ENCODE measurements at places on chromosomes 5 and 9.
A peak's percentile ranks its signal among the peaks of the same experiment; 100 is the strongest.

DNA sequence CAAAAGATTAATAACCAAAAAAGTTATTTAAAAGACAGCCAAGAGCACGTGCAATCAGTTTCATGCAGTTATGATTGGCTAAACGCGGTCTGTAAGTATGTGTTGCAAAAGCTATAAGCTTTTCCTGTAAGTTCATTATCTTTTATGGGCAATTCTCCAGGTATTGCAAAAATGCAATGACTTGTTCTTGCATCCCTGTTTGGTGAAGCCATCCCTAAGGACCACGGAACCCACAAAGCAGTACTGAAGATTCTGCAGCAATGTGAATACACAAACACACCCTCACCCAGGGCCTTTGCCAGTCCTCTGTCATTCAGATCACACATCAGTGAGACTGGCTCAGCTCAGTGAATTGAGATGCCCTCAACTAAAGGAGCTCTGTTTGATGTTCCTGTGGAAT lies 11.4 kb downstream of the GCNT4 start:
- no peak for DNase-seq

GRCh38 chr5:35736280-35736679 lies 118.6 kb downstream of the SPEF2 start:
- DNase-seq = no peak

DNA sequence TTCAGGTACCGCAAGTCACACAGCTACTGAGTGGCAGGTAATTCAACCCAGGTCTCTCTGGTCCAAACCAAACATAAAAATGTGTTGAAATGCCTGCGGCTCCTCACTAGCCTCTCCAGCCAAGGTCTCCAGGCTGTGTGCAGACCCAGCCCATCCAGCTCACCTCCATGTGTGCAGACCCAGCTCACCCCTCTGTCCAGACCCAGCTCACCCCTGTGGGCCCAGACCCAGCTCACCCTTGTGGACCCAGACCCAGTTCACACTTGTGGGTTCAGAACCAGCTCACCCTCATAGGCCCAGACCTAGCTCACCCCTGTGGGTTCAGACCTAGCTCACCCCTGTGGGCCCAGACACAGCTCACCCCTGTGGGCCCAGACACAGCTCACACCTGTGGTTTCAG lies 188.0 kb upstream of the ADCY2 start:
- DNase-seq = no peak

- DNase-seq = no peak
These were observed 610 bp downstream of the PSIP1 start for GRCh38 chr9:15509931-15510788.

GRCh38 chr5:137461391-137462264 lies 37.5 kb downstream of the SPOCK1 start:
- no peak for DNase-seq

GRCh38 chr9:123562844-123563346 lies 206.9 kb downstream of the CRB2 start:
- peak; percentile 72 for DNase-seq

DNA sequence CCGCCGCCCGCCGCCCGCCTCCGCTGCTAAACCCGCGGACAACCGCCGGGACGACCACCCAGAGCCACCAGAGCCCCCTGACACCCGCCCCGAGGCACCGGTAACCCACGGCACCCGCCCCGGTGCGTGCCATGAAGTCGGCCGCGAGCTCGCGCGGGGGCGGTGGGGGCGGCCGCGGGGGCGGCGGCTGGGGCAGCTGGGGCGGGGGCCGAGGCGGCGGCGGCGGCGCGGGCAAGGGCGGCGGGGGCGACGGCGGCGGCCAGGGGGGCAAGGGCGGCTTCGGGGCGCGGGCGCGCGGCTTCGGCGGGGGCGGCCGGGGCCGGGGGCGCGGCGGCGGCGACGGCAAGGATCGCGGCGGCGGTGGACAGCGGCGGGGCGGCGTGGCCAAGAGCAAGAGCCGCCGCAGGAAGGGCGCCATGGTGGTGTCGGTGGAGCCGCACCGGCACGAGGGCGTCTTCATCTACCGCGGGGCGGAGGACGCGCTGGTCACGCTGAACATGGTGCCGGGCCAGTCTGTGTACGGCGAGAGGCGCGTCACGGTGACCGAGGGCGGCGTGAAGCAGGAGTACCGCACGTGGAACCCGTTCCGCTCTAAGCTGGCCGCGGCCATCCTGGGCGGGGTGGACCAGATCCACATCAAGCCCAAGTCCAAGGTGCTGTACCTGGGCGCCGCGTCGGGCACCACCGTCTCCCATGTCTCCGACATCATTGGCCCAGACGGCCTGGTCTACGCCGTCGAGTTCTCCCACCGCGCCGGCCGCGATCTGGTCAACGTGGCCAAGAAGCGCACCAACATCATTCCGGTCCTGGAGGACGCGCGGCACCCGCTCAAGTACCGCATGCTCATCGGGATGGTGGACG lies 499 bp downstream of the FBLL1 start:
- no peak for DNase-seq

DNA sequence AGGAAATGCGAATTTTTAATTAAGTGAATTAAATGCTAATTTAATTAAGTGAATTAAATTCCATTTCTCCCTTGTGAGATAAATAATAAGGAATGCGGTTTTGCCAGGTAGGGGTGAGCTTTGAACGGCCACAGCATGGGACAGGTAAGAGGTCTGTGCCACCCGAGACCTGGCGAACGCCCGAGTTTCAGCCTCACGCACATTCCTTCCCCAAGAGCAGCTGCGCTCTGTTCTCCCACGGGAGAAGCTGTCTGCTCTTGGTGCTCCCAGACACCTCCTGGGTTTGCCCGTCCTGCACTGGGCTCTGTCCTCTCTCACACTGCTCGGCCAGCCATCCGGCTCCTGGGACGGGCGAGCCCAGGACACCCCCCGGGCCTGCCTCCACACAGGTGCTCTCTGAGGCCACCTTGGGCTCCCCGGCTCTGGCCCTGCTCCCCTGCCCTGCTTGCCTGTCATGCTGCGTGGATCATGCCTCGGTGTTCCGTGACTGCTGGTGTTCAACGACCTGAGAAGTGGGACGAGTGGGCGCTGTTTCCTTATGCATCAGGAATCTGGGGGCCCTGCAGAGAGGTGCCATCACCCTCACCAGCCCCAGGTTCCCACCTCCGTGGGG lies 13.7 kb upstream of the CAMSAP1 start:
- no peak for DNase-seq

- no peak for DNase-seq
These were observed 67.0 kb downstream of the ARHGAP26 start for GRCh38 chr5:142837081-142837725.

DNA sequence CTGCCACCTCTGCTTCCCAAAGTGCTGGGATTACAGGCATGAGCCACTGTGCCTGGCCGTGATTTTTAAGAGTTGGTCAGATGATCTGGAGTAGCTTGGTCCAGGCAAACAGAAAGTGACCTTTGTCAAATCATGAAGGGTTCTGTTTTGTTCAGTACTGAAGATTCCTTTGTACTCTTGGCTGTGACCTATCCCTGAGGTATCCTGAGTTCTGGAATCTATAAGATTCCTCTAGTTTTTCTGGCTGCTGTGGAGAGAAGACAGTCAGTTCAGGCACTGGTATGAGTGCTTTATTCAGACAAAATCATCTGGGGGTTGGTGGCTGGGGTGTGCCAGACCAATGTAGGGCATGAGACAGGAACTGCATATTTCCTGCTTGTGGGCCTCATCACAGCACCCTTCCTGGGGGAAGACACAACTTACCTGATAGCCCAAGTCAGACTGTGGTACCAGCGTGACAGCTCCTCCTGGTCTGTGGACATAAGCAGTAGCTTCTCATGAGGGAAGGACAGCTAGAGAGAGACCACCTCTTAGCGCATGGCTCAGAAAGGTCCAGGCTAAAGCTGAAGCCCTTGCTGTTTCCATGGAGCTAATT lies 3.1 kb downstream of the ARHGEF39 start:
- DNase-seq = no peak

GRCh38 chr5:14510156-14510734 lies 71.3 kb upstream of the OTULINL start:
- DNase-seq = no peak

GRCh38 chr5:81819556-81820317 lies 68.8 kb upstream of the SSBP2 start:
- no peak for DNase-seq

- DNase-seq = no peak
These were observed 64.5 kb upstream of the DAB2 start for GRCh38 chr5:39489263-39489662.

DNA sequence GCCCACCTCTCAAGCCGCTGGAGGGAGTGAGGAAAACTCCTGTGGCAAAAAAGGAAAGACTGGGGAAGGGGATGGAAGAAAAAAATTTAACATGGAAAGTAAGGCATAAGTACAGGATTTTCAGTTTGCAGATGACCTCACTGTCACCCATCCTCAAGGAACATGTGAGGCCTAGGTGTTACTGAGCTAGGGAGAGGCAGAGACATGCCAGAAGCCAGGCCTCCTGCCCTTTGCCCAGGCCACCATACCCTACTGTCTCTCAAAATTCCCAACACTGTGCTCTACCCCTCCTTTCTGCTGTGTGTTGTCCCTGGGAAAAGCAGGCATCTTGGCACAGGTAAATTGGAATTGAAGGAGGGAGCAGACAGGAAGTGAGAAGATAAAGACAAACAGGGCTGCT lies 4.4 kb upstream of the MGAT1 start:
- no peak for DNase-seq

DNA sequence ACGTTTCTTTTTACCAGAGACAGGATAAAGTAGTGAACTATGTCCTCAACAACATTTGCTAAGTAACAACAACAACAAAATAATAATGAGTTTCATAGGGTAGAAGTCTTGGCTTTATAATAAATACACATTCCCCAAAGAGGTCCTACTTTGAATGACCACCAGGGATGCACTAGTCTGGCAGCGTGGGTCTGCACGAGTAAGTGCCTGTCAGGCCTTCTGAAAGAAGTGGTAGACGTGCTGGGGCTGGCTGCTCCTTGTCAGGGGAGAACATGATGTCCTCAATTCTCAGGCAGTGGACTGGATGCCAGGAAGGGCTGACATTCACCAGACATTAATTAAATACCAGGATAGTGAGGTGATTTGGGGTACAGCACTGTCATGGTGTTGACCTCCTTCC lies 331.1 kb downstream of the TMEM38B start:
- DNase-seq = no peak

DNA sequence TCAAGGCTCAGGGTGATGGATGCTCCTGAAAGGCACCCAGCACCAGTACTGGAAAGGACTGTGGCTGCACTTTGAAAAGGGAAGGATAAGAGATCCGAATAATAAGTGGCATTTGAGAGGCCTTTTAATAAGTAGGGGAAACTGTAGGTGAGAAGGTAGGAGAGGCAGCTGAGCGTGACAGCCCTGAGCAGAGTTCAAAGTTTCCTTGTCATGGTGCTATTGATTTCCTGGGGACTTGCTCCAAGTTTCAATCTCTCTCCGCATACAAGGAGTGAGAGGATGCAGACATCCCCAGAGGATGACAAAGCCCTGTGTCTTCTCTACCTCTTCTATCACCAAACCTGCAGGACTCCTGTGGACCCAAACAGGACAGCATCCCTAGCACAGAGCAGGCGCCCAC lies 354.5 kb downstream of the SPOCK1 start:
- DNase-seq = no peak

DNA sequence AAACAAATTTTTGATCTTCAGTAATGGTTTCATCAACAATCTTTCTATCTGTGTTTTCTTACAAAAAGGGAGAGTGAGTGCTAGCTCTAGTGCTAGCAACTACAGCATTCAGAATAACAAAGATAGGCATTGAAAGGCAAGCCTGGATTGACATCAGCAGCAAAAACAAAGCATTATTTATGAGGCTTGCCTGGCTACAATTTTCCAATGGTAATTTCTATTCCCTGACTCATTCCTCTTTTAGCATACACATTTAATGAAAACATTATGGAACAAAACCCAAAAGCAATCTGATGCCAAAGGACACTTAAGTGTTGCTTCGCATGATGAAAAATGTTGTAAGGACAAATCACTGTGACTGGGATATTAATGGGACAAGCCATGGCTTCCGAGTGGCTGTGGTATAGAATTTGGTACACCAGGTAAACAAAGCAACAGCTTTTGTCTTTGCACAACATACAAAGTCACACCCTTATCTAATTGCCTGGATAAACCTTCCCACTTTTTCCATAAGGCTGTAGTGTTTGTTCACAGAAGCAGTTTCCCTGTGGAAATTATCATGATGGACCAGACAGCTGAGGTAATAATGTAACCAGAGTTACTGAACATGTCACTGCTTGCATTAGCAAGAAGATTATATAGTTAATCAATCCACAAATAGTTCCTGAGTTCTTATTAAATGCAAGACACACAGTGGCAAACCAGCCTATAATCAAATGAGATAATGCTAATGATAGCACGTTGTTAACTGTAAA lies 179.8 kb upstream of the EDIL3 start:
- no peak for DNase-seq

DNA sequence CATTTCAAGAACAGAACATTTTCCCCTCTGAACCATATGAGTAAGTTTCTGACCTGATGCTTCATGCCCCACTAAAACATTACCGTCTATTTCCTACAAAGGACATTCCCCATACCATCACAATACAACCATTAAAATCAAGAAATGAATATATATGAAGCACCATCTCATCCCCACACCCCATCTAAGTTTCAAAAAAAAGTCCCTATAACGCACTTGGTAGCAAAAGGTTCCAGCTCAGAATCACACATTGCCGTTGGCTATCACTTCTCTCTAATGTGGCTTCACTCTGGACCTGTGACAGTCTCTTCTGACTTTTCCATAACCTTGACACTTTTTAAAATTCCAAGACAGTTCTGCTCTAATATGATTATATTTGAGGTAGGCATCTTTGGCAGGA lies 5.9 kb downstream of the EMB start:
- no peak for DNase-seq

DNA sequence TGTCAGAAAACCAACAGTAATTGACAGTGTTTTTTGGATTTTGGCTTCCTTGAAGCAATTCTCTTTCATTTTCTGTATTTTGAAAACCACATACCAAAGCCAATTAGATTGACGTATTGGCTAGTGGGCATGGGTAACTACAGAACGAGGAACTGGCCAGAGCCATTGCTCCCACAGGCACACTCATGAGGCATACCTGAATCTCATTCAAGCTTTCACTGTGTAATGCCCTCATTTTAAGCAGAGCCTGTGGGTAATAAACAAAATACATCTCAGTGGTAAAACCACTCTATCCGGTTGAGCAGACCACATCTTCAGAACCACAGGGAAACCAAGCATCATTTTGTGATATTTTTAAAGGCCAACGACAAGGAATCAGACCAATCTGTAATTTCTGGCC lies 394.1 kb downstream of the ZNF608 start:
- no peak for DNase-seq

DNA sequence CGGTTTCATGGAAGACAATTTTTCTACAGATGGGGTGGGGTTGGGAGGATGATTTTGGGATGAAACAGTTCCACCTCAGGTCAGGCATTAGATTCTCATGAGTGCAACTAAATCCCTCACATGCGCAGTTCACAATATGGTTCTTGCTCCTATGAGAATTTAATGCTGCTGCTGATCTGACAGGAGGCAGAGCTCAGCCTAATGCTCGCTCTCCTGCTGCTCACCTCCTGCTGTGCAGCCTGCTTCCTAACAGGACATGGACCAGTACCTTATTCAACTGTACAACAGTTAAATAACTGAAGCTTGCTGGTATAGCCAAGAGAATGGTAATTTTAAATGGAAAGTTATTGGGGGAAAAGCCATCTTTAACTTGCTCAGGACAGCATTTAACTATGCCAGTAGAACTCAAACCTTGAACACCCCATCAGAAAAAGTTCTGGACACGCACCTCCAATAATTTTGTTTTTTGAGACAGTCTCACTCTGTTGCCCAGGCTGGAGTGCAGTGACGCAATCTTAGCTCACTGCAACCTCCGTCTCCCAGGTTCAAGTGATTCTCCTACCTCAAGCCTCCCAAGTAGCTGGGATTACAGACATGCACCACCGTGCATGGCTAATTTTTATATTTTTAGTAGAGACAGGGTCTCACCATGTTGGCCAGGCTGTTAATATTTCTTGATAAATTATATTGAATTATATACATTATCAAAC lies 27.7 kb downstream of the HMGCR start:
- DNase-seq = no peak
